Mesendoderm (in vitro differentiated cells): ENCODE measurements at places on chromosomes 5 and 9.

DNA sequence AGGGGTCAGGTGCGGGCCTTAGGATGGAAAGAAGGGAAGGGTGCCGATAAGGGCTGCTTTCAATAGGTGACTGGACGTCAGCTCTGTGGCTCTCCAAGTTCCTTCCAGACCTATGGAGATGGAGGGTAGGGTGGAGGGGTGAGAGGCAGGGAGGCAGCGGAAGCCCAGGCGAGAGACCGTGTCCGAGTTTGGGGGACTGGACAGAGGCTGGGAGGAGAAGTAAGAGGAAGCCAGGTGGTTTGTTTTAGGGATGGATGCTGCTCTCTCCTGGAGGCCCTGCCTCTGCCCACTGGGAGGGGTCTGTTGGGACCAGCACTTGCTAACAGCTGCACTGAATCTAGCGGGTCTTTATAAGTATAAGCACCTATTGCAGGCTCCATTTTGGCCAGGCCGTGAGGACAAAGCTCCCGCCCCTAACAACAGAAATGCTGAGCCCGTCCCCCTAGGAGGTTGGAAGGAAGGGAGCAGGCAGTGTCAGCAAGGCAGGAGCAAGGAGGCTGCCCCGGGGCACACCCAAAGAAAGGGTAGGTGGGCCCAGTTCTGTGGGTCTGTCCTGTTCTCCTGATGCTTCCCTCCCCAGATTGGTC lies 167.5 kb downstream of the DAB2IP start:
- DNase-seq, result no peak

DNA sequence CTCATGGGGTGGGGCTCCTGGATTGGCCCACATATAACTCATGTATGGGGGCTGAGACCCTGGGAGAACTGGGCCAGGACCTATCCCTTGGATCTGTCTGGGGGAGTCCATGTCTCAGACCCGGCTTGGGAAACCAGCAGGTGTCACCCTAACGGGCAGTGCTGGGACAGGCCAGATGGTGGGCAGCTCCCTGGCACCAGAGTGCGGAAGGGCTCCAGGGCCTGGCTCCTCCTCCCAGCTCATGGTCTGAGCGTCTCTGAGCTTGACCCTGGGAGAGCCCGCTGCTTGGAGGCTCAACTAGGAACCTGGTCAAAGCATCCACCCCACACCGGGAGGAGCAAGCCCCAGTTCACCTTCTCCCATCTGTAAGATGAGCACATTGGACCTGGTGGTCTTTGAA lies 15.5 kb upstream of the NCS1 start:
- DNase-seq, result no peak

DNA sequence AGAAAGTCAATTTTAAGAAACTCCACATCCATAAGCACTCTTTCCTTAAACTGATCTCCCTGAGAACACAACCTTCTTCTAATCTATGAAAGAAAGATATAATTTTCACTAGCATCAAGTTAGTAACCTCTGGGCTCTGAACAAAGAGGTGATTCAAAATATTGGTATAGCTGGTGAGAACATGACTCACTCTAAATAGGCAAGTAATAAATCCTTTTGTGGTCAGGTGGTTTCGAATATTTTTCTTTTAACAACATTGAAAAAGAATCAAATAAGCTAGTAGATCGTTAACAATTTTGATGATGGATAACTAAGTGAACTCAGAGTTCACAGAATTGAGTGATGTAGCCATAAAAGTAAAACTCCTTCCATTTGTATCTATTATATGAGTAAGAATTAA lies 150.6 kb upstream of the IQGAP2 start:
- DNase-seq, result no peak

DNA sequence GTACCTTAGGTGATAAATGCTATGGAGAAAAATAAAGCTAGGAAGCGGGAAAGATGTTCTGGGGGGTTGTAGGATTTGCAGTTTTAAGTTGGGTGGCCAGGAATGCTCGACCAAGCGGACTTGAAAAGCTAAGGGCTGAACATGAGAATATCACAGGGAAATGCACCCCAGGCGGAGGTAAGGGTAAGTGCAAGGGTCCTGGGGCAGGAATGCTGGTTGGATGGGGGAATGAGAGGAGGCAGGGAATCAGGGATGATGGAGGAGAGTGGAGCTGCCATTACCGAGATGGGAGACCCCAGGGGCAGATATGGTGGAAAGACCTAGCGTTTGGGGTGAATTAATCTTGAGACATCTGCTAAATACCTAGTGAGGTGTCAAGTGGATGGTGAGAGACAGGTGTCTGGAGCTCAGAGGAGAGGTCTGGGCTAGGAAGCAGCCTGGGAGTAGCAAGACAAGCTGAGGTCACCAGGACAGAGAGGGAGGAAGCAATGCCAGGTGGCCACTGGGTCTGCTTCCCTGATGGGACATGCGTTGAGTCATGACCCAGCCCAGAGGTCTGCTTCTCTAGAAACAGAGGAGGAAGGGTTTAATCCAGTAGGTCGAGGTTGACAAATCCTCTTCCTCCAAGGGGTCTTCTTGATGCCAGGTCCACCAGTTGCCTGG lies 77.7 kb upstream of the ASS1 start:
- DNase-seq, result peak; percentile 66

DNA sequence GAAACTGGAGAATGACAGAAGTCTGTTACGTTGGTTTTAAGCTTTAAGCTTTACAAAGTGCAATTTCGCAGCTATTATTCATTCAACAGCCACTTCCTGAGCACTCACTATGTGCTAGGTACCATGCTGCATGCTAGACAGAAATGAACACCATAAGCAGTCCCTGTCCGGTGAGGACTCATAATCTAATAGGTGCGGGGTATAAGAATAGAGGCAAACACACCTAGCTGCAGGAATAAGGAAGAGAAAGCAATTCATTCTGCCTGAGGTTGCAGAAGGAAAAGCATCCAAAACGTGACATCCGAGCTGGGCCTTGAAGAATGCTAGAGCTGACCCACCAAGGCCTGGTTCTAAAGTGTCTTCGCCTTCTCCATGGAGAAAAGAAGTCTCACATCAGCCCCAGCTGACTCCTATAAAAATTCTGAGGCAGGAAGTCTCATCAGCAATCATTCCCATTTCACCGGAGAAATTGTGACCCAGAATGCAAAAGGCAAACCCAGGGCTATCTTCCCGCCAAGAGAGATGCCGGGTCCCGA lies 542 bp downstream of the FKBP15 start:
- no peak for DNase-seq

GRCh38 chr9:129198319-129199043 lies 20.4 kb upstream of the IER5L start:
- peak; percentile 72 for DNase-seq

GRCh38 chr5:160108124-160108523 lies 11.1 kb downstream of the PWWP2A start:
- no peak for DNase-seq

DNA sequence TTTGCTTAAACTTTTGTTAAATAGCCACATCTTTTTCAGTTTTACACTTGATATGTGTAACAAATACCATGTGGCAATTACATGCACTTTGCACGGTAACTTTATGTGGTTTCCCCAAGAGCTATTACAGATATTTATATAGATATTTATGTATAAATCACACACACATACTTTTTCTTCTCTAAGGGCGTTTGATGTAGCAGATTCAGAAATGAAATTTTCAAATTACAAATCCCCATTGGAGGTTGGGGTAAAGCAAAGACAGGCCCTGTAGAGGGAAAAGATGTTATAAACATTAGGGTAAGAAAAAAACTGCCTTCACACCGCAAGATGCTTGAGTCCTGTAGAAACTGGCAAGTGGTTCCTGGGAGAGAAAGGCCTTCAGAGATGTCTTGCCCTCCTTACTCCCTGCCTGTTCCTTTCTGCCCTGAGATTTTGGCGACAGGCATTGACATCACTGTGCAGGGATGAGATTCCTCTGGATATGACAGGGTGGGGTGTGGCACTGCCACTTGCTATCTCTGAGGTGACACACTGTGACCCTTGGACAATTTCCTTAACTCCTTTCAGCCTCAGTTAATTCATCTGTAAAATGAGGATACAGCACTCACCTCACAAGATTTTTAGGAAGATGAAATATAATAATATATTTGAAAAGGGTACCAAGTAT lies 177.9 kb upstream of the TUT7 start:
- DNase-seq, result no peak

DNA sequence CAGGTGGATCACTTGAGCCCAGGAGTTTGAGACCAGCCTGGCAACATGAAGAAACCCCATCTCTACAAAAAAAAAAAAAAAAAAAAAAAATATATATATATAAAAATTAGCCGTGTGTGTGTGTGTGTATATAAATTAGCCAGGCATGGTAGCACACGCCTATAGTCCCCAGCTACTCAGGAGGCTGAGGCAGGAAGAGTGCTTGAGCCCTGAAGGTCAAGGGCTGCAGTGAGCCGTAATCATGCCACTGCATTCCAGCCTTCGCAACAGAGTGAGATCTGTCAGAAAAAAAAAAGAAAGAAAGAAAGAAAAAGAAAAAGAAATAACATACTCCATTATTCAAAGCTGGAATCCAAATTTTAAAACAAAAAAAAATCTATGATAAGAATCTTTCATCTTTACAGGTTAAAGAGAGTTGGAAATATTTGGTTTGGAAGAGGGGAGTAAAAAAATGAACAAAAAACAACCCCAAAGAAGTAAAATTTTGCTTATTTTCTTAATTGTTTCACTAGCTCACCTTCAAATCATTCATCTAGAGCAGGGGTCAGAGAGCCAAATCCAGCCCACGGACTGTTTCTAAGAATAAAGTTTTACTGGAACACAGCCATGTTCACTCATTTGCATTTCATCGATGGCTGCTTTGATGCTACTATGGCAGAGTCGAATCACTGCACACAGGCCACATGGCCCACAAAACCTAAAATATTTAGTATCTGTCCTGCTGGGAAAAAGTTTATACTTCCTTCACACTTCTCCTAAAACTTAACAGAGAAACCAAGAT lies 109.9 kb downstream of the DROSHA start:
- DNase-seq, result no peak

GRCh38 chr5:143652108-143652700 lies 159.8 kb upstream of the HMHB1 start:
- no peak for DNase-seq

DNA sequence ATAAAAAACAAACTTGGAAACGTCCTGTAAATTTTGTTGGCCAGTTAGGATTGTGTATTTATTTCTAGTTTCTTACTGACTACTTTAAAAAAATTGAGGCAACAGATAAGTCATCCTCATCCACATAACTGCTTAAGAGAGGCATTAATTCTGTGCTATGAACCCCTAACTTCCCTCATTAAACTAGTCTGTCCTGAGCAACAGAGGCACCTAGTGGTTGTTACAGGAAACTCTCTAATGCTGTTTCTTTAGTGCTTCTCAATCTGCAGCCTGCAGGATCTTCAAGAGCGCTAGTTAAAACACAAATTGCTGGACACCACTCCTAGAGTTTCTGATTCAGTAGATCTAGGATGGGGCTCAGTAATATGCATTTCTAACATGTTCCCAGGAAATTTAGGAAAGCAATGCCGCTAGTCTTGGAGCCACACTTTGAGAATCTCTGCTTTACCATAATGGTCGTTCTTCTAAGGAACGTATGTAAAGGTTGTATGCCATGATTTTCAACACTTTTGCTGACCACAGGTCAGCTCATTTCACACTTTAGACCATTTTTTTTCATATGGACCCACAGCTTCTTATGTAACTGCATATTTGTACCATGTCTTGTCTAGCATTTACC lies 410.1 kb upstream of the SMARCA2 start:
- DNase-seq, result peak; percentile 60

DNA sequence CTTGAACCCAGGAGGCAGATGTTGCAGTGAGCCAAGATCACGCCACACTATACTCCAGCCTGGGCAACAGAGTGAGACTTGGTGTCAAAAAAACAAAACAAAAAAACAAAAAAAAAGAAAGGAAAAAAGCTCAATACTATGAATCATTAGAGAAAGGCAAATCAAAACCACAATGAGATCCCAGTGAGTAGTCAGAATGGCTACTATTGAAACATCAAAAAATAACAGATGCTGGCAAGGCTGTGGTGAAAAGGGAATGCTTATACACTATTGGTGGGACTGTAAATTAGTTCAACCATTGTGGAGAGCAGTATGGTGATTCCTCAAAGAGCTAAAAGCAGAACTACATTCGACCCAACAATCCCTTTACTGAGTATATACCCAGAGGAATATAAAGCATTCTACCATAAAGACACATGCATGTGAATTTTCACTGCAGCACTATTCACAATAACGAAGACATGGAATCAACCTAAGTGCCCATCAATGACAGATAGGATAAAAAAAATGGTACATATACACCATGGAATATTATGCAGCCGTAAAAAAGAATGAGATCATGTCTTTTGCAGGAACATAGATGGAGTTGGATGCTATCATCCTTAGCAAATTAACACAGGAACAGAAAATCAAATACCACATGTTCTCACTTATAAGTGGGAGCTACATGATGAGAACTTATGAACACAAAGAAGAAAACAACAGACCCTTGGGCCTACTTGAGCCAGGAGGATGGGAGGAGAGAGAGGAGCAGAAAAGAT lies 81.9 kb upstream of the ARRDC3 start:
- DNase-seq, result no peak

DNA sequence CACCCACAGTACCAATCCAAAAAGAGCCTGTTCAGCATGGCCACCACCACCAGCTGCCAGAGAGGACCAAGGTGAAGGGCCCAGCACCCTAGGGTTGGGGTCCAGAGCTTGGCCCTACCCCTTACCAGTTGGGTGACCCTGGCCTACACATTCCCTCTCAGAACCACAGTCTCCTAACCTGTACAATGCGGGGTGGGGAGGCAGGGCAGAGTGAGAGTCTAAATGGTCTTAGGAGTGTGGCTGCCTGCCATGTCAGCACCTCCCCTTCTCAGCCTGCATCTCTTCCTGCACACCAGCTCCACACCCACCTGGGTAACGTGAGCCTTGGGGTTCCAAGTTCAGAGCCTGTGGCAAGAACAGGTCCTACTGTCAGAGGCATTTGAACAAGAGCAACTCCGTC lies 92.2 kb downstream of the C5orf15 start:
- DNase-seq, result no peak

DNA sequence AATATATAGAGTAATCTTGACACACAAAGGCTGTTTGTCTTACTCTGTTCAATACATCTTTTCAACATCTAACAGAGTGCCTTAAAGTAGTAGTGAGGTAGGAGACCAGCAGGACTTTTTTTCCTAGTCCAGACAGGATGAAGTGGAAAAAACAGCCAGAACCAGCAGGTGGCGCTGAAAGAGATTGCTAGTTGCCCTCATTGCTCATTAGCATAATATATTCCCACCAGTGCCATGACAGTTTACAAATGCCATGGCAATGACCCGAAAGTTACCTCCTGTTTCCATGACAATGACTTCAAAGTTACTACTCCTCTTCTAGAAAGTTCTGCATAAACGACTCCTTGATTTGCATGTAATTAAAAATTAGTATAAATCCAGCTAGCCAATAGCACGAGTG lies 387.4 kb downstream of the ACTL7B start:
- DNase-seq, result peak; percentile 79

- DNase-seq, result no peak
These were observed 891.3 kb downstream of the TLE1 start for GRCh38 chr9:80797831-80798688.
